ENCODE measurements at places on chromosomes 12 and 14. TPM values are rescaled to one million over a fixed set of nuclear protein-coding genes. Genes with fewer than 3 reads are reported as not detected.

The ATF7 gene
- total RNA-seq: 18.7 TPM

DNA sequence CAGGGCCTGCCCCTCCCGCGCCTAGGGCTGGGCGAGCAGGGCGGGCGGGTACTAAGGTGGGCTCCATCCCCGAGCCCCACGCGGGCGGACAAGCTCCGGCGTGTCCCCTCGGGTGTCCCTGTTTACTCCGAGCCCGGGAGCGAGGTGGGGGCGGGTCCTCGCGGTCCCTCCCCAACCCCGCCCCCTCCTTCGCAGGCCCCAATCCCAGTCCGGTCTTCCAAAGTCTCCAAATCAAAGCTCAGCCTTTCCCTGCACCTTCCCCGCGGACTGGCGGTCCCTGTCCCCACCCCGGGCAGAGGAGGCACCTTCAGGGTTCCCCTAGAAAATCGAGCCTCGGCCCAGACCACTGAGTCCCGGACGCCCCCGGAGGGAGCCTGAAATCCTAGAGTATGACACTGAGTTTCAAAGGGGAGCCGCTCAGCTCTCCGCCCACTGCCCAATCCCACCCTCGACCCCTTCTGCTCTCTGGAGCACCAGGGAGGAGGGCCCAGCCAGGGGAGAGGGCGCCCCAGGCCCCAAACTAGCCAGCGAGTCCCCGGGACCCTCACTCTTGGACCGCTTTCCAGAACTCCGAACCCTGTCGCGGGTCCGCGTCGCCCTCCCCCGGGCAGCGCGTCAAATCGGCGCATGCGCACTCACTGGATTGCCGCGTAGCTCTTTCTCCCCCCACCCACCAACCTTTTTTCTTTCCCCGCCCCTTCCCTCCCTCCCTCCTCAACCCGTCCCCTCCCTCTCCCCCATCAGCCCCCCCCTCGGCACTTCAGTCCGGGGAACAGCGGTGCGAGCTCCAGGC, at the start of gene LRP1:
TSS of gene LRP1 (plus strand) at position 758 of the 793 bp plus-strand sequence. CDS start 482 bp downstream, outside the sequence.
- no peaks in the 10 kb centered on the region for H3K36me3 ChIP-seq
- peak; percentile 92 for DNase-seq
- H3K27ac ChIP-seq: peak within 1 kb of the TSS; percentile 96
- H3K27me3 ChIP-seq: no peaks in the 10 kb centered on the region
- H3K4me3 ChIP-seq: peak within 1 kb of the TSS; percentile 88

DNA sequence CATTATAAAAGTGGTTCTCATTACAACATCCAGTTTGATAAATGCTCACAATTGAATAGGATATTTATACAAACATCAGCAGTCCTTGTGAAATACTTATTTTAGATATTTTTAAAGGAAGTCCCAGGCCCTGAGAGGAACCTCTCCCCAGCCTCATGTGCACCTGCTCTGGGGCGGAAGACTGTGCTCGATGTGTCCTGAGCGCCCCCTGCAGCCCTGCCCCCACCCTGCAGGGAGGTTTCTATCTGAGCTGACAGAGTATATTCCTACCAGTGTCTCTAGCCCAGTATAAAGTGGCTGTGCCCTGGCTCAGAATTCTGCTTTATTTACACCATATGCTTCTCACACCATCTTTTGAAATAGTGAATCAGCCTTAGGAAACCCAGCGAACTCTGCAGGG, 1349.1 kb downstream of the TMEM121 start:
- no peaks in the 10 kb centered on the region for H3K27me3 ChIP-seq
- H3K4me3 ChIP-seq: no peak overlapping the region
- no peaks in the 10 kb centered on the region for H3K36me3 ChIP-seq
- DNase-seq: peak; percentile 30
- H3K27ac ChIP-seq: no peak overlapping the region
- H3K4me1 ChIP-seq: no peaks in the 10 kb centered on the region

The GPRC5A gene
- total RNA-seq: 0.50 TPM

DNA sequence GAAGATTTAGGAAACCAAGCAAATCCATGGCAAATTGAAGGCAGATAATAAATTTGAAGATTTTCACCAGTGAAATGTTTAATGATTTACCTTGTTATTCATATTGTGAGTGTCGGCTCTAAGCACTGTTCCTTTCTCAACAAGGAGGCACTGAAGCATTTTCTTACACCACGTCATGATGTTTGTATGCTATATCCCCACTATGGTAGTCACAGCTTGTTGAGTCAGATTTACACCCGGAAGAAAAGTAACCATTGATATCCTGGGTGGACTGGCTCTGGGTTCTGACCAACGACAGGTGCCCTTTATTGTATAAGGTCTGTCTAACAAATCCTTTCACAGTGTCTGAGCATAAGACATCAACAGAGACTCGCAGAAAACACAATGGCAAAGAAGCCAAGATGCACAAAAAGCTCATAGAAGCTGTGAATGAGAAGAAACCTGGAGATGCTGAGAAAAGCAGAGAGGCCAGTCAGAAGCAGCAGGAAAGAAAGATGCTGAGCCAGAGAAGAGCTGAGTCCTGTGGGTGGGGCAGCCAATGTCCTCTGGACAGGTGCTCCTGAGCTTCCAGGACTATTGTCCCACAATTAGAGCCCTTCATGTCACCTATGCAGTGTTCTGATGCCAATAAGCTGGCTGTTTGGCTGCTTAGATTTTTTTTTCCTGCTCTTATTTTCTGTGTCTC, 49.7 kb upstream of the ARHGAP5 start:
- DNase-seq: no peak
- H3K27me3 ChIP-seq: no peaks in the 10 kb centered on the region
- H3K4me1 ChIP-seq: no peaks in the 10 kb centered on the region
- H3K4me3 ChIP-seq: no peak overlapping the region
- H3K27ac ChIP-seq: no peak overlapping the region
- H3K36me3 ChIP-seq: no peaks in the 10 kb centered on the region

DNA sequence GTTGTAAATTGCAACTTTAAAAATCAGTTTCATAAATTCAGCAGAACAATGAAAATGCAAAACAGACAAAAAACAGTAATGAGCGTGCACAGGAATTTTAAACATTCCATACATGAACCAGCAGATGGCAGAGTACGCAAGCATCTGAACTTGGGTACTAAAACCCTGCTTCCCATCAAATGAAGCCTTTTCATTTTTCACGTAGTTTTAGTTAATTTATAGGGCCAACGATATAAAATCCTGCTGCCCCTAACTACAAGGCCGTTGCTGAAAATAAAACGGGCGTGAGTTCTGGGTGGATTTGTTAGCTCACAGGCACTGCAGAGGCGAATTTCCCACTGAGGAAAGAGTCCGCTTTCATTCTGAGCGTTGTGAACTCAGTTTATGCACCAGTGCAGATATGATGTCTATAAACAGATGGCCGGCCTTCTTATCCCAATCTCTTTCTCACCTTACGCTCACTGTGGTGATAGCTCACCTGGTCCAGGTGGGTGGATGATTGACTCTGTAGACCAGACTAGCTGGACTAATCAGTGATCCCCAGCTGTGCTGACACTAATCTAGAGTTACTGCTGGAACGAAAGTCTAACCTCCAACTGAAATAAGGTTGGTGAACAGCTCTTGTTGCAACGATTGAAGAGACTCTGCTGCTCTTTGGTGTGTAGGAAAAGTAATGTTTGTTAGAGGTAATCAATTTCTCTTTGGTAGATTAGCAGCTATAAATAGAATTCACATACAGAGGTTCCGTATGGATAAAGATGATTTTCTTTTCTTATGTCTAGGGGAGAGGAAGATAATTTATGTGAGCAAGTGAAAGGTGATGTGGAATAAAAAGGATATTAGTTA, 89.2 kb downstream of the PDZRN4 start:
- H3K27ac ChIP-seq: no peak overlapping the region
- no peaks in the 10 kb centered on the region for H3K27me3 ChIP-seq
- no peak for DNase-seq

The C12orf50 gene
- total RNA-seq: not detected

The CEBPE gene
- total RNA-seq: not detected

- no peaks in the 10 kb centered on the region for H3K27me3 ChIP-seq
- H3K36me3 ChIP-seq: peaks cover 11% of the 10 kb centered on the region
- H3K27ac ChIP-seq: no peak overlapping the region
- DNase-seq: no peak
- H3K4me3 ChIP-seq: no peak overlapping the region
Measured at GRCh38 chr12:124861492-124861891, 2.2 kb downstream of the SCARB1 start.

The PLD4 gene
- 0.12 TPM for total RNA-seq

DNA sequence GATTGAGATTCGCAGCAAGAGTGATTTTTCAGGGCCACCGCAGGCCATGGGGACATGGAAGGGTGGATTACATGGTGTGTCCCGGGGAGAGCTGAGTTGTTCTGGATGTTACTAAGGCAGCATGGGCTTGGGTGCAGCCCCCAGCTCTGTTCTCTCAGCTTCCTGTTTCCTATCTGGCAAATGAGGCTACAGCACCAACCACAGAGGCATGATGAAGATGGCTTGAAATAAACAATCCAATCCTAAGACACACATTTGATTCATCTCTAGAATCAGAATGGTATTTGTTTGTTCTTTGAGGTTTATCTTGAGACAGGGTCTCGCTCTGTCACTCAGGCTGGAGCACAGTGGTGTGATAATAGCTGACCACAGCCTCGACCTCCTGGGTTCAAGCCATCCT, 21.6 kb downstream of the GLTP start:
- H3K27ac ChIP-seq: no peak overlapping the region
- H3K4me1 ChIP-seq: peaks cover 3% of the 10 kb centered on the region
- no peak for DNase-seq
- no peak overlapping the region for H3K4me3 ChIP-seq
- no peaks in the 10 kb centered on the region for H3K27me3 ChIP-seq

GRCh38 chr12:26767865-26768264, 65.1 kb downstream of the ITPR2 start:
- H3K36me3 ChIP-seq: peaks cover 2% of the 10 kb centered on the region
- peaks cover 40% of the 10 kb centered on the region for H3K4me1 ChIP-seq
- no peak overlapping the region for H3K4me3 ChIP-seq
- DNase-seq: no peak
- no peaks in the 10 kb centered on the region for H3K27me3 ChIP-seq
- H3K27ac ChIP-seq: peak overlapping the region; percentile 10

GRCh38 chr14:72609205-72609916, 284.5 kb downstream of the DPF3 start:
- no peaks in the 10 kb centered on the region for H3K27me3 ChIP-seq
- peaks cover 11% of the 10 kb centered on the region for H3K4me1 ChIP-seq
- no peak for DNase-seq
- H3K27ac ChIP-seq: no peak overlapping the region
- no peak overlapping the region for H3K4me3 ChIP-seq
- no peaks in the 10 kb centered on the region for H3K36me3 ChIP-seq

- no peaks in the 10 kb centered on the region for H3K4me1 ChIP-seq
- DNase-seq: no peak
- H3K27ac ChIP-seq: no peak overlapping the region
- no peaks in the 10 kb centered on the region for H3K27me3 ChIP-seq
- H3K36me3 ChIP-seq: no peaks in the 10 kb centered on the region
Measured at GRCh38 chr14:31950764-31951637, 126.1 kb upstream of the ARHGAP5 start.

GRCh38 chr14:69880044-69880487, 850 bp downstream of the SMOC1 start:
- no peaks in the 10 kb centered on the region for H3K4me1 ChIP-seq
- no peak for DNase-seq
- no peaks in the 10 kb centered on the region for H3K27me3 ChIP-seq
- H3K36me3 ChIP-seq: no peaks in the 10 kb centered on the region

- H3K4me1 ChIP-seq: no peaks in the 10 kb centered on the region
- H3K27me3 ChIP-seq: no peaks in the 10 kb centered on the region
- DNase-seq: peak; percentile 81
- no peak overlapping the region for H3K4me3 ChIP-seq
- H3K27ac ChIP-seq: peak overlapping the region; percentile 85
Measured at GRCh38 chr14:61526405-61527312, 168.7 kb upstream of the HIF1A start.

DNA sequence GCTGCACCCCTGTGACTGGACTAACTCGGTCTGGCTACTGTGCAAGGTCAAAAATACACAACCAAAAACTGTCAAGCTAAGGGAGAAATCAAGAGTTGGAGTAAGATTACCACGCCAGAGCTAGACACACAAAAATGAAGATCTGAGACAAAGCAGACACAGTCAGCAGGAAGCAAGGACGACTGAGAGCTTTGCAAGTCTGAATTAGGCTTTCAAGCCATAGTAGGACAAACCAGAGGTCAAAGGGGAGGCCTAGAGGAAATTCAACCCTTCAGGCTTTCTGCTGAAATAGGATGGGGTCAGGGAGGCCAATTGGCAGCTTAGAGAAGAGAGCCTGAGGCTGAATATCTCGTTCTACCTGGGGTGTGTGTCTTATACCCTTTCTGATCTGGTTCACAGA, 117.3 kb downstream of the LLPH start:
- H3K4me3 ChIP-seq: no peak overlapping the region
- no peak overlapping the region for H3K27ac ChIP-seq
- H3K27me3 ChIP-seq: no peaks in the 10 kb centered on the region
- H3K4me1 ChIP-seq: no peaks in the 10 kb centered on the region

The NID2 gene
- 5.6 TPM for total RNA-seq

The MAP3K9 gene
- 3.6 TPM for total RNA-seq

DNA sequence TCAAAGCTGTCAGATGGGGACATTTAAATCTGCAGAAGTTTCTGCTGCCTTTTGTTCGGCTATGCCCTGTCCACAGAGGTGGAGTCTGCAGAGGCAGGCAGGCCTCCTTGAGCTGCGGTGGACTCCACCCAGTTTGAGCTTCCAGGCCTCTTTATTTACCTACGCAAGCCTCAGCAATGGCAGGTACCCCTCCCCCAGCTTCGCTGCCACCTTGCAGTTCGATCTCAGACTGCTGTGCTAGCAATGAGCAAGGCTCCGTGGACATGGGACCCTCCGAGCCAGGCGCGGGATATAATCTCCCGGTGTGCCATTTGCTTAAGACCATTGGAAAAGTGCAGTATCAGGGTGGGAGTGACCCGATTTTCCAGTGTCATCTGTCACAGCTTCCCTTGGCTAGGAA, 115.5 kb downstream of the FUT8 start:
- no peak overlapping the region for H3K27ac ChIP-seq
- H3K4me1 ChIP-seq: no peaks in the 10 kb centered on the region

- H3K4me3 ChIP-seq: no peak overlapping the region
- H3K27ac ChIP-seq: no peak overlapping the region
- no peaks in the 10 kb centered on the region for H3K36me3 ChIP-seq
Measured at GRCh38 chr12:6367065-6367968, 8.0 kb downstream of the SCNN1A start.

DNA sequence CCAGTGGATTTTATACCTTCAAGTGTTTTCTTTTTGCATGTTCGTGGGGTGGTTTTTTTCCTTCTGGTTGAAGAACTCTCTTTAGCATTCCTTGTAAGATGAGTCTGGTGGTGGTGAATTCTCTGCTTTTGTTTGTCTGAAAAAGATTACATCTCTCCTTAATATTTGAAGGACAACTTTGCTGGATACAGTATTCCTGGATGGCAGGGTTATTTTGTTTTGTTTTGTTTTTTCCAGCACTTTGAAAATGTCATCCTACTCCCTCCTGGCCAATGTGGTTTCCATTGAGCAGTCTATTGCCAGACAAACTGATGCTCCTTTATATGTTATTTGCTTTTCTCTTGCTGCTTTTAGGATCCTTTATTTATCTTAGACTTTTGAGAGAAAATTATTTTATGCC, 43.2 kb upstream of the ZFP36L1 start:
- no peaks in the 10 kb centered on the region for H3K27me3 ChIP-seq
- no peak overlapping the region for H3K27ac ChIP-seq
- no peak overlapping the region for H3K4me3 ChIP-seq
- no peaks in the 10 kb centered on the region for H3K36me3 ChIP-seq

- no peak overlapping the region for H3K27ac ChIP-seq
- H3K4me3 ChIP-seq: no peak overlapping the region
- H3K36me3 ChIP-seq: no peaks in the 10 kb centered on the region
Measured at GRCh38 chr14:100486025-100486828, 101.0 kb downstream of the BEGAIN start.

The CLEC1B gene
- 23.5 TPM for total RNA-seq

- H3K4me1 ChIP-seq: no peaks in the 10 kb centered on the region
- H3K27ac ChIP-seq: no peak overlapping the region
- no peak overlapping the region for H3K4me3 ChIP-seq
- H3K27me3 ChIP-seq: no peaks in the 10 kb centered on the region
Measured at GRCh38 chr12:31931796-31932715, 27.2 kb upstream of the RESF1 start.

All from right lobe of liver (tissue), 6 donors.